ENCODE measurements at places on chromosomes 16 and 17.

- no peak for DNase-seq
Measured at GRCh38 chr17:6304894-6305612, 129.9 kb downstream of the AIPL1 start.

DNA sequence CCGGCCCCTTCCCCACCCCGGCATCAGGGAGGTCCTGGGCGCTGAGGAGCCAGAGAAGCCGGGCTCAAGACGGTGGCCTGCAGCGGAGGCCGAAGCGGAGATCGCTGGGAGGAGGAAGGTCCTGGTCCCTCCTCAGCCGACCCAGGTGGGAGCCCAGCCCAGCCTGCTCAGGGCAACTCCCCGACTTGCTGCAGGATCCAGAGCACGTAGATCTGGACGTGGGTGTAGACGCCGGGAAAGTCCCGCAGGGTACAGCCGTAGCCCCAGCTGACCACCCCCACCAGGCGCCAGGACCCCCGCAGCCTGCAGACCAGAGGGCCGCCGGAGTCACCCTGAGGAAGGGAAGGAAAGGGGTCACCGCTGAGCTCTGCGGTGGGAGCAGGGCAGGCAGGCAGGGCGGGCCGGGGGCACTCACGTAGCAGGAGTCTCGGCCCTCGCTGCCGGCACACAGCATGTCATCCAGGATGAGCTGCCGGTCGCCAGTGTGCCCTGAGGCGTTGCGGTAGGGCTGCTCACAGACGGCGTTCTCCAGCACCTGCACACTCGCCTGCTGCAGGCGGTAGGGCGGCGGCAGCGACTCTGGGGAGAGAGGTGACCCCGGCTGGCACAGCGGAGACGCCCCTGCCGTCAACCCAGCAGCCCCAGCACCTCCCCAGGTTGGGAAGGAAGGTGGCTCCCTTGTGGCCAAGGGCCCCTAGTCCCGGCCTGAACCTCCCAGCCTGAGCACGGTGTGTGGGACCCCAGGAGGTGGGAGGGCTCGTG is 5.4 kb downstream of the TPSD1 start:
- no peak for DNase-seq

DNA sequence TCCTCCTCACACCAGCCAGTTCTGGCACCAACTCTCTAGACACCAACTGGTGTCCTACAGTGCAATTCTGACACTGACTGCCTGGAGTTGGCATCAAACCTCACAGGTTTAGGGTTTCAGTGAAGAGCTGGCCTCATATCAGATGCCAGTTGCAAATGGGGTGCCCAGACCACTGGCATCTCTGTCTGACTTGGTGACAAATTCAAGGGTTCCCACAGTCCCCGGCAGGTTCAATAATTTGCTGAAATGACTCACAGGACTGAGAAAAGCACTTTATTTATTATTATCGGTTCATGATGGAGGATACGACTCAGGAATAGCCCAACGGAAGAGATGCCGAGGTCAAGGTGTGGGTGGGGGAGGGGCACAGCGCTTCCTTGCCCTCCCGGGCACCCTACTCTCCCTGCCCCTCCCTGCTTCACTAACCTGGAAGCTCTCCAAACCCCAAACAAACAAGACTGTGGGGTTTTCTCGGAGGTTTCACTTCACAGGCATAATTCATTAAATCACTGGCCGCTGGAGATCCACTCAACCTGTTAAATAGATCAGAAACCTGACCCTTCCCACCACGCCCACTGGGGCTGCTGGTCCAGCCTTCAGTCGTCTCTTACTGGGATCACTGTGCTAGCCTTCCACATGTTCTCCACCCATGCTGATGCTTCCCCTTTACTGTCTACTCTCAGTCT is 1.7 kb upstream of the NLRP1 start:
- DNase-seq: no peak

DNA sequence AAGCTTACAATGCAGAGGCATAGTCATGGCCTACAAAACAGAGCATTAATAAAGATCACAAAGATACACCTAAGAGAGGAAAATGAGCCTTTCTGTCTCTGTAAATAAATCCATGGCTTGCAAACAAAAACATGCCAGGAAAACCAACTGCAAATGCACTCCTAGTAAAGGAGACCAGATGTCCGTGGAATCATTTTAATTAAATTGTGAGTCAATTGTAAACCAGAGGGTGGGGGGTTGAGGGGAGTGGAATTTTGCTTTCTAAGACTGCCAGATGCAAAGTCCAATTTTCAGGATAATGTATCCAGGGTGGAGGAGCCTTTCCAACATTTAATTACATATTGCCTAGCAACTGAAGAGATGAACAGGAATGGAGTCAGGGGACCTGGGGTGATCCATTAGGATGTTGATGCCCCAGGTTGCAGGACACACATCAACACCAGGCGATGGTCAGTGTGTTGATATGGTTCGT is 390.3 kb upstream of the CCL2 start:
- no peak for DNase-seq
